ENCODE measurements at places on chromosomes 1 and 21.

- DNase-seq: no peak
Observed at GRCh38 chr1:156463874-156464273, 36.7 kb downstream of the MEF2D start.

- DNase-seq: no peak
Observed at GRCh38 chr1:236027104-236027503, 37.8 kb downstream of the NID1 start.

- no peak for DNase-seq
Observed at GRCh38 chr1:67639361-67639760, 45.6 kb upstream of the GADD45A start.

- no peak for DNase-seq
Observed at GRCh38 chr1:232114985-232115384, 488.4 kb downstream of the DISC1 start.

GRCh38 chr1:177043597-177043996 is 120.9 kb downstream of the ASTN1 start:
- DNase-seq: no peak

- no peak for DNase-seq
Observed at GRCh38 chr1:46489638-46490405, at the start of gene DMBX1. Gene DMBX1, plus strand, starts transcription at chr1:46489836. Its CDS starts 17,175 bp downstream, at chr1:46507011.

- no peak for DNase-seq
Observed at GRCh38 chr1:184889902-184890301, 84.4 kb downstream of the NIBAN1 start.

- DNase-seq: no peak
Observed at GRCh38 chr1:220224611-220225124, 47.6 kb downstream of the RAB3GAP2 start.

- no peak for DNase-seq
Observed at GRCh38 chr1:59061876-59062275, 235.0 kb upstream of the FGGY start.

- no peak for DNase-seq
Observed at GRCh38 chr1:165747632-165748447, 20.8 kb downstream of the TMCO1 start.

DNA sequence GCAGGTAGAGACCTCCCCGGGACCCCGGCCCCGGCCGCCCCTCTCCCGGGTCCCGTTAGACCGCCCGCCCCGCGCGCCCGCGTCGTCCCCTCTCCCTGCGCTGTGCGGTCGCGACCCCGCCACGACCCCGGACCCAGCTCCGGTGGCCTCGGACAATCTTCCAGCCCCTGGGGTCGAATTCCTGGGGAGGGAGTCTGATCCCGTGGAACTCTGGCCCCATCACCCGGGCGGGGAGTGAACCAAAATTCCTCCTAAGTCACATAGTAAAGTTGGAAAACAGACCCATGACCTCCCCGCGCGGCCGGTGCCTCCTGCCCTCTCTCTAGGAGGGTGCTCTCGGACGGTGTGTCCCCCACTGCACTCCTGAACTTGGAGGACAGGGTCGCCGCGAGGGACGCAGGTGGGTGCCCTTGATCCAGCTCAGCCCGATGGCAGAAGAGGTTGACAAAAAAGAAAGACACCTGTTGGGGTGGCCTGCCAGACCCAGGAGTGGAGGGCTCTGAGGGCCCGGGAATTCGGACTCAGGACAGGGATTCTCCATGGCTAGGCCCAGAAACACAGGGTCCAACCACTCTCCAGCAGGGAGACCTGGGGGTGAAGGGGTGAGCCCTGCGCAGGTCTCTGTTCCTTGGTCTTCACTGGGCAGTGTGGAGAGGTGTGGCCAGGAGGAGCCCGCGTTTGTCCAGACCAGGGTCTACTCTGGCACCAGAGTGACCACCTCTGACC is 451 bp downstream of the ADAMTSL4 start:
- no peak for DNase-seq

GRCh38 chr1:88661188-88661587 is 22.9 kb upstream of the PKN2 start:
- DNase-seq: no peak

GRCh38 chr1:155910621-155911121 is 478 bp downstream of the RIT1 start:
- DNase-seq: peak; percentile 51

DNA sequence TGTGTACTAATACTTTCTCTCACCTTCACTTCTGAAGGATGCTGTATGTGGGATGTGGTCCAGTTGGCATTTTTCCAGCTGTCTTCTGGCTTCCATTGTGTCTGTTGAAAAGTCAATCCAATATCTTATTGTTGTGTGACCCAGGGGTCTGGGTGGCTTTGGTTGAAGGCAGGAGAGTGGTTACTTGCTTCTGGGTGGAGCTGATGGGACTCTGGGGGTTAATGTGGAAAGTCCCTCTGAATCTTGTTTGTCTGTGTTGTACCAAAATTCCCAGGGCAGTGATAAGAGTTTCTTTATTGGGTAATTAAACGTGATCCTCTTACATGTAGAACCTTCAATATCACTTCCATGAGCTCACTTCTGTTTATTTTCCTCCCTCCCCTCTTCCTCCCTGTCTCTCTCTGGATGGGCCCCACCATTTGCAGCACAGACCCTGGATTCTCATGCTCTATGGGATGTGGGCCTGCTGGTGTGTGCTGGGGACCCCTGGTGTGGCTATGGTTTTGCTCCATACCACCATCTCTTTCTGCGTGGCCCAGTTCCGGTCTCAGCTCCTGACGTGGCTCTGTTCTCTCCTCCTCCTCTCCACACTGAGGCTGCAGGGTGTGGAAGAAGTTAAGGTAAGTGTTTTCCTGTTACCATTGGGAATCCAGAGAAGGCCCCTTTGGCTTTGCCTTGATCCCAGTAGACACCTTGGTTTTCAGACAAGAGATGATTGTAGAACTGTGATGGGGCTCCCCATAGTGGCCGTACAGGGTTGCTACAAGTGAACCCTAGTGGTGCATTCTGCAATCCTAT is 71.5 kb downstream of the HHAT start:
- peak; percentile 1 for DNase-seq

GRCh38 chr1:30728340-30728739 is 5.0 kb upstream of the MATN1 start:
- DNase-seq: no peak

DNA sequence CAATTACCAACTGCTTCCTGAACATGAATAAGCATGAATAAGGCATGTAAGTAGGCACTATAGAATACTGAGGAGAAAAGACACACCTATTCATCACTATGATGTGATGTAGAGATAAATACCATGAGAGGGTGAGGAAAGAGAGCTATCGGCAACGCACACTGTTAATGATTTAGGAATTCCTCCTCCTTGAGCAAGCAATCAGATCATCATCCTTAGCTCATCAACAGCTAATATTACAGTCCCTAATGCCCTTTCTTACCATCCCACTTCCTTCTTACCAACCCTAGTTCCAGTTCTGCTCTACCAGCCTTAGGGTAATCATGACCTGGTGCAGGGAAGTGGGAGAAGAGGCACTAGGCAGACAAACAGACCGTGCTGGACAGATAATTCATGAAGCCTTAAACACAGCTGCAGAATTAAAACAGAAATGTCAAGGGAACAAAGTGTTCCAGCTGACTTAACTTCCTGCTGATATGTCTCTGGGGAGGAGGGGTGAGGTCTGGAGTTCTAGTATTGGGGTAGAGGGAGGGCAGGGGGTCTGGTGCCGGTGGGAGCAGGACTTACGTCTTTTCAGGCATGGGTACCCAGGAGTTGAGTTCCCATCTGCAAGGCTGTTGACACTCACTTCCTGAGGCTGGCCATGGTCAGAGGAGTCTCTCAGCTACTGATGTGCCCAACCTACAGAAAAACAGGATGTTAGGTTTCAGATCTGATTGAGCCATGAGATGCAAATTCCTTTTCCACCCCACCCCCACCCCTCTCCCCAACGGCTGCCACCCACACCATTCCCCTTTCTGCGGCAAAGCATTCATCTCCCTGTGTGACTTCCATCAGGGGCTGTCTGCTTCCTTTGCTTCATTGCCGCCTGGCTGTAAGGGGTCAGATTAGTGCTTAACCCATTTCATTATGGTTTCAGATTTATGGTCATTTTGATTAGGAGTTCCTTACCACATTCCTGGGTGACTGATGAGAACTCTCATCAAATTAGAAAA is 12.6 kb upstream of the RCSD1 start:
- no peak for DNase-seq

GRCh38 chr1:9153152-9153551 is 24.2 kb upstream of the GPR157 start:
- DNase-seq: no peak

DNA sequence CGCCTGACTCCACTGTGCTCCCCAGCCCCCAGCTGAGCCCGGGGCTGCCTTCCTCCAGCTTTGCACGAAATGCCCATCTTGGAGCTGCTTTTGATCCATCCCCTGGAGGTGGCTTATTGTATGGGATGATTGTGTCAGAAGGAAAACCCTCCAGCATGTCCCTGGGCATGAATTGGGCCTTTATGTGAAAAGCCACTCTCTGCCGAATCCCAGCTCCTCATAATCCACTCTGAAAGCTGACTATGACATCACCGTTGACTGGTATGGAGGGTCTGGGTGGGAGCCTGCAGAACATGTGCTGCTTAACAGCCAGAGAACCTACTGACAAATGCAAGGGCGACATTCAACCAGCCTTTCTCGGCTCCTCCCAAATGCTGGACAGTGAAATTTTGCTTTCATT is 74.6 kb downstream of the NENF start:
- DNase-seq: no peak

GRCh38 chr1:20031836-20032235 is 38.2 kb upstream of the PLA2G5 start:
- no peak for DNase-seq

DNA sequence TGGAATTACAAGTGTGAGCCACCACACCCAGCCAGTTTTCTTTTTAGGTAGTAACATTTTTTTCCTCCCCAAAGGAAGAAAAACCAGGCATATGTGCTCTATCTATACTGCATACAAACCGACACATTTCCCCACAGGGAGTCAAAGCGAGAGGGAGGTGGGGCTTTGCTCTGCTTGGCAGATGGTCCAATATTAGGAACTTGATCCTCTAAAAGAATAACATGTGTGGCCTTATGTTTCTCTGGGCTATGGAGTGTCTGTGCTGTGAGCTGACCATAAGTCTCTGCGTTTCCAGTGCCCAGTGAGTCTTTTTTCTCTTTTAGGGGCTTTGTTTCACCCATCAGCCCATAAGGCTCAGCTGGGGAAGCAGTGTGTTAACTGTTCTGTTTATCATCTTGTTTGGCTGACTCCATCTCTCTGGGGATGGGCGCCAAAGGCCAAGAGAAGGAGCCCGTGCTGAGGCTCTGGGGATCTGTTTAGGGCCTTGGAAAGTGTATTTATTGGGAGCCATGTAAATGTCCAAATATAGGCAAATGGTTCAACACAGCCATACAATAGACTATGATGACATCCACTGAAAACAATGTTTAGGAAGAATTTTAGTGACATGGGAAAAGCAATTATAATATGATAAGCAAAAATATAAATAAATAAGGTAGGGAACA is 20.2 kb downstream of the LMOD1 start:
- no peak for DNase-seq

- DNase-seq: no peak
Observed at GRCh38 chr1:163692266-163692665, 370.5 kb downstream of the NUF2 start.

- DNase-seq: no peak
Observed at GRCh38 chr1:208917723-208918122, 665.8 kb upstream of the CAMK1G start.

GRCh38 chr1:174322202-174322862 is 125.4 kb upstream of the GPR52 start:
- no peak for DNase-seq

DNA sequence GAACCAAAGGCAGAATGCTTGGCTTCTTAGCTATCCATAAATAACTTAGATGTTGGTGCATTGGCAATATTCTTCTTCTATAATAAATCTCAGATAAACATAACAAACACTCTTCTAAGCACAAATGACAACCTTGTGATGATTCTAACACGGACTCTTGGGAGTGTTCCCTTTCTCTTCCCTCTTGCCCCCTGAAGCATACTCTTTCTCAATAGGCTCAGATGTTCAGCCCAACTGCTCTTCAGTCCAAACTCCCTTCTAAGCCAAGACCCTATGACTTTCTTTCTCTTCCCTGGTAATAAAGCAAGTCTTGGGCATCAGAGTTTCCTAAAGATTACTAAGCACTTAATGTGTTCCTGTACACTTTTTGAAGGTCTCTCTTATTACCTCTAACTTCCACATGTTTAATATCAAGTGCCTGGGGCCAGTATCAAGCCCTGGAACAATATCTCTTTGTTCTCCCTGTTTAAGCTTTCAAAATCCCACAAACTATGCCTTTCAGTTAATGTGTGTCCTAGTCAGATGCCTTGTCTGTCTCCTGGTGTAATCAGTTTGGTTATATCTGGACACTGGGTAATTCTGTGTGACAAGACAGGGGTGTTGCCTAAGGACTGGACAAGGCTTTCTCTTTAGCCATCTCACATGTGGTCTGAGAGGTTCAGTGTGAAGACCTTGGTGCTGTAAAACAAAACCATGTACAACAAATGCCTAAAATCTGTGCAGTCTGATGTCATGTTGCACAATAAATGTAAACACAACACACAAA is 92.9 kb upstream of the IVNS1ABP start:
- no peak for DNase-seq

- no peak for DNase-seq
Observed at GRCh38 chr1:171258943-171259342, 10.6 kb downstream of the FMO1 start.

- no peak for DNase-seq
Observed at GRCh38 chr1:232260861-232261260, 369.1 kb downstream of the SIPA1L2 start.

- no peak for DNase-seq
Observed at GRCh38 chr1:83760226-83761021, 238.5 kb downstream of the TTLL7 start.

DNA sequence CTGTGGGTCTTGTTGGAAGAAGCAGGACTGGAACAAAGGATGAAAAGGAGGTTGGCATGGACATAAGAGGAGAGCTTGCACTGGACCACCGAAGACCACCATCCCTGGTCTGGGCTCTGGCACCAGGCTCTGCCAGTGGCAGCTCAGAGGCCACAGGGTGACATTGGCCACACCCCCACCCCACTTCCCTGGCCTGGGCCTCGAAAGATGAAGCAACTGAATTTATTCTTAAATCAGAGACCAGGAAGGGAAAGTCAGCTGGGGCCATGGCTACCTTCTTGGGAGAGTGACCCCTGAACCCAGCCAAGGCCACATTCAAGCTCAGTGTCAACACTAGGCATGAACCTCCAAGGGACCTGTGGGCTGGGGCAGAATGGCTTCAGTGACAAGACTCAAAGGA is 4.0 kb downstream of the KLHDC7A start:
- DNase-seq: no peak

DNA sequence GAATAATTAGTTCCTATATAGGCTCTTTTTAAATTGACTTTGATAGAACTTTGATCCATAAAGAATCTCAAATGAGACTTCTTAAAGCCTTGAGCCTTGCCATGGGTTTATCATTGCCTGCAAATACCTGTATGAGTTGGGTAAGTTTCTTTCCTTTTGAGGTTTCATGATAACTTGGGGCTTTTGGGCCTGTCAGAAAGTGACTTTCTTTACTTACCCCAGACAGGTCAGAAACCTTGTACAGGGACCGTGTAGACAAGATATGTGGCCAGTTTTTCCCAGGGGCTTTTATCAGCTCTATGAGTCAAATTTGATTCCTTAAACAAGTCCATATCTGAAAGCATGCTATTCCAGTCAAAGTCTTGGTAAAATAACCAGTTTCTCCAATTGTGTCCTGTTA is 17.3 kb downstream of the KCTD3 start:
- no peak for DNase-seq

- no peak for DNase-seq
Observed at GRCh38 chr1:98839840-98840239, 164.8 kb downstream of the PLPPR5 start.
